Liver (tissue), 10 donors: ENCODE measurements at places on chromosomes 3 and 15. TPM values are rescaled to one million over a fixed set of nuclear protein-coding genes. Genes with fewer than 3 reads are reported as not detected.

- DNase-seq, result no peak
- no peak overlapping the region for H3K4me3 ChIP-seq
- H3K4me1 ChIP-seq, result peaks cover 4% of the 10 kb centered on the region
- no peaks in the 10 kb centered on the region for H3K36me3 ChIP-seq
- no peak overlapping the region for H3K27ac ChIP-seq
Observed at GRCh38 chr3:156792536-156792935, 33.6 kb upstream of the LEKR1 start.

The GOLGA8T gene
- 0.19 TPM for total RNA-seq

- peaks cover 10% of the 10 kb centered on the region for H3K4me1 ChIP-seq
- H3K27ac ChIP-seq, result no peak overlapping the region
- DNase-seq, result no peak
- no peaks in the 10 kb centered on the region for H3K27me3 ChIP-seq
- peaks cover 5% of the 10 kb centered on the region for H3K36me3 ChIP-seq
Observed at GRCh38 chr3:138493804-138494606, 59.6 kb downstream of the ESYT3 start.

- H3K4me1 ChIP-seq, result no peaks in the 10 kb centered on the region
- no peak overlapping the region for H3K27ac ChIP-seq
- no peak overlapping the region for H3K4me3 ChIP-seq
- no peaks in the 10 kb centered on the region for H3K36me3 ChIP-seq
- no peak for DNase-seq
Observed at GRCh38 chr3:63355809-63356208, 77.7 kb downstream of the SYNPR start.

- H3K4me3 ChIP-seq, result no peak overlapping the region
- no peaks in the 10 kb centered on the region for H3K4me1 ChIP-seq
- no peak for DNase-seq
Observed at GRCh38 chr3:40019376-40019775, 210.0 kb downstream of the MYRIP start.

- H3K4me1 ChIP-seq, result peaks cover 31% of the 10 kb centered on the region
- peak overlapping the region; percentile 51 for H3K27ac ChIP-seq
Observed at GRCh38 chr15:70432924-70433495, 330.3 kb downstream of the UACA start.

DNA sequence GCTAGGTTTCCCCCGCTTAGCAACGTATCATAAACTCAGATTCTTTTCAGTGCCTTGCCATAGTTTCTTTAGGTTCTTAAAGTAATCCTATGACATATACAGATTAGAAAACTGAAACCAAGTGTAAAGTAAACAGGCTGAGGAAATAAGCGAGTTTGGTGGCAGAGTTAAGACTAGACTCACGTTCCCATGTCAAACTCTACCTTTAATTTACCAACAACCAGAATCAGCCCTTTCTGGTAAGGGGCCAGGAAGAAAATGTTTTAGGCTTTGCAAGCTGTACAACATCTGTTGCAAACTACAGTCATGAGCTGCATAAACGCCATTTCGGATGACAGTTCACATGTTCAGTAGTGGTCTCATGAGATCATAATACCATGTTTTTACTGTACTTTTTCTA lies 128.0 kb upstream of the PRICKLE2 start:
- no peak for DNase-seq
- H3K4me3 ChIP-seq, result no peak overlapping the region
- no peaks in the 10 kb centered on the region for H3K4me1 ChIP-seq
- no peak overlapping the region for H3K27ac ChIP-seq
- H3K27me3 ChIP-seq, result no peaks in the 10 kb centered on the region
- no peaks in the 10 kb centered on the region for H3K36me3 ChIP-seq

- no peaks in the 10 kb centered on the region for H3K36me3 ChIP-seq
- H3K27me3 ChIP-seq, result no peaks in the 10 kb centered on the region
- no peak overlapping the region for H3K27ac ChIP-seq
- H3K4me1 ChIP-seq, result no peaks in the 10 kb centered on the region
Observed at GRCh38 chr15:67564021-67564967, 21.8 kb downstream of the MAP2K5 start.

DNA sequence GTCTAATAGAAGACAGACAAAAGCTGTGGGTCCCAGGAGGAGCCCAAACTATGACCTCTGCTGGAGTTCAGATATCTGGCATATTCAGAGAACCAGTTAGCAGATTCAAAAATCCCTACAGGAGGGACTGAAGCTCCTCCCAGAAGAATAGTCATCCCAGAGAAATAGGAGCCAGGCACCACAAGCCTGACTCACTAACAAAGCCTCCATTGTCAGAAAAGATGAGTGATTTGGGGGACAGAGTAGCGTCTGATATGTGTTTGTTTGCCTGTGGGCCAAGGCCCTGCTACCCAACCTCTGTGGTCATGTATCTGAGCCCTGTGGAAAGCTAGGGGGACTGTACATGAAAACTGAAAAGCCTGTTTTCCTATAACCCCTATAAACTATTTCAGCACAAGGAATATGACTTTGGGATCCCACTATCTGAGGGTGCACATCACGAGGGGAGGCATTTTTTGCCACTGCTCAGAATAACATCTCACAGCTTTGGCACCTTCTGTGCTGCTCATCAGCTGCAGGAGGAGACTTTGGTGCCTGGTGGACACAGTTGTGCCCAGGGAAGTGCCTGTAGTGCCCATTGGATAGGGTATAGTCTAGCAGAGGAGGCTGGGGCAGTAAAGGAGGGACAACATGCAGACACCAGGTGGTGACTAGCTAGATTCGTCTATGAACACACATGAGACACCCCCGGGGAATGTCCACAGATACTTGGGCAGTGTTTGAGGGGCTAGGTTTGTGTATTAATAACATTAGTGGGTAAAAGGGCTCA lies 9.7 kb upstream of the LARP6 start:
- no peaks in the 10 kb centered on the region for H3K36me3 ChIP-seq
- no peak overlapping the region for H3K4me3 ChIP-seq
- no peaks in the 10 kb centered on the region for H3K4me1 ChIP-seq
- no peak overlapping the region for H3K27ac ChIP-seq
- H3K27me3 ChIP-seq, result no peaks in the 10 kb centered on the region

DNA sequence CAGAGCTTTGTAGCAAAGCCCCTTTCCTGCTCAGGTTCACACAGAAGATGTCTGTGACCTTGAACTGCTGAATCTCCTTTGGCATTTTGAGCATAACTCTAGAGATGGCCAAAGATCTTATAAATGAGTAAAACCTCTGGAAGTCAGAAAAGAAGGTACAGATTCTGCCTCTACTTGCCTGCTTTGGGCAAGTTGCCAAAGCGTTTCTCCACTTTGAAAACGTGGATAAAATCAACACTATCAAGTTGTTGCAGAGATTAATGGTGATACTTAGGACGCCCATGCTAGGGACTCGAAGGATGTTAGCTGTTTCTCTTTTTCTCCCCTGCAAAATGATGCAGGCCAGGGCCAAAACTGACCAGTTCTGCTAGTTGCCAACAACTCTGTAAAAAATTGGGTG lies 68.0 kb upstream of the CMTM7 start:
- H3K27me3 ChIP-seq, result no peaks in the 10 kb centered on the region
- peaks cover 12% of the 10 kb centered on the region for H3K4me1 ChIP-seq
- no peak overlapping the region for H3K27ac ChIP-seq
- DNase-seq, result no peak

GRCh38 chr3:16522834-16523233 lies 9.3 kb upstream of the RFTN1 start:
- H3K27ac ChIP-seq, result no peak overlapping the region
- no peaks in the 10 kb centered on the region for H3K36me3 ChIP-seq
- no peak overlapping the region for H3K4me3 ChIP-seq
- no peaks in the 10 kb centered on the region for H3K4me1 ChIP-seq
- DNase-seq, result no peak

DNA sequence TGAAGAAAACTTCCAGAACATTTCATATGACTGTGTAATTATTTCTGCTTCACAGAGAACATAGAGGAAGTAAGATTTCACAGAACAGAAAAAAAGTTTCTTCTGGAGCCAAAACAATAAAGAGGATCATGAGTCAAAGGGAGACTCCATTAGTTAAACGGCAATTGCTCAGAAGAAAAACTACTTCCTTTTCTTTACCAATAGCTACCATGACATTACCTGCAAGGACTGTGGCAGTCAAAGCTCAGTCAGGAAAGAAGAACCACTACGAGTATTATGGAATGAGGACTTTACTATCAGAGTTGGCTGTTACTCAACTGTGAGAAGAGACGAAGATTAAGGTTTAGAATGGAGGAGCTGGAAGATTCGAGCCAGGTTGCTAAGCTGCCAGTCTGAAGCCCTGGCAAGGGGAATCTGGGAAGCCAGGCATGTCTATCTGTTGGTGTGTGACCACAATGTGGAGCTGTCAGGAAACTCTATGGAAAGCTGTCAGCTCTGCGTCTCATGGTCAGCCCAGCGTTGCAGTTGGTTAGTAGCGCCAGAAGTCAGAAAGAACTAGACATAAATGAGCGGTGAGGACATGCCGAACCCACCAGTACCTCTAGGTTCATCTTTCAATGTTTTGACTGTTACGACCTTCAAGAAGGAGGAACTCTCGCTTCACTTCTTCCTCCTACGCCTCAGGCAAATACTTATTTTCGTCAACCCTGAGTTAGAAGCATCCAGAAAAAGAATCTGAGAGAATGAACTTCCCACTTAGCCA lies 604.3 kb downstream of the FGF12 start:
- no peak for DNase-seq
- no peaks in the 10 kb centered on the region for H3K27me3 ChIP-seq
- no peaks in the 10 kb centered on the region for H3K4me1 ChIP-seq
- H3K36me3 ChIP-seq, result no peaks in the 10 kb centered on the region
- H3K27ac ChIP-seq, result no peak overlapping the region
- H3K4me3 ChIP-seq, result no peak overlapping the region

DNA sequence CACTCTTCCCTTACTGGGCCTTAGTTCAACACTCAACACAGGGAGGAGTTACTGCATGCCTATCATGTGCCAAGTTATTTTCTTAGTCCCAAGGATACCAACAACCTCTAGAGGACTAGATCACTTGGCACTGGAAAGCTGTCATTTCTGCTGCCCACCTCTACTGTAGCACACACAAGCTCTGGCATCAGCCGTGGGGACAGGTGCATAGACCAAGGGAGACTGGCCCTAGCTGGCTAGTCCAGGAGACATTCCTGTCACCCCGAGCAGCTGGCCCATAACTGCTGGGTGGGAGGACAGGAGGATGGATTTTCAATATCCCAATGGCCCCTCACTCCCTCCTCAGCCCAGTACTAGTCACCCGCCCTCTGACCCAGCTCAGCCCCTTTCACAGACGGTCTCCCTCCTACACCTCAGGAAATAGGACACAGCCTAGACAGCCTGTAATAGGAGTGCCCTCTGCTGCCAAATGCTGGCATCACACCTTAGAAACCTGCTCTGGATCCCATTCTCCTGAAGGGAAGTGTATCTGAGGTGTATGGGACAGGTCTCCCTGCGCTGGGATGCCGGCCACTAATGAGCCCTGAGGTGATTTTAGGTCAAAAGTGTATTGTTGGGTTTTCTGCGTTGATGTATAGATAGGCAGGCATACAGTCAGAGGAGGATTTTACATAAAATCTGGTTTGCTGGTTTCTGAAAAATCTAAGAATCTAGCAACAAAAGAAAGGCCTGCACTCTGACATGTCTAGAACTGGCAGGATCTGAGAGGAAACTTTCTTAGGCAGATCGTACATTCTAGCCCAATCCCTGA lies 3.4 kb upstream of the DZIP1L start:
- no peaks in the 10 kb centered on the region for H3K27me3 ChIP-seq
- peak; percentile 68 for DNase-seq
- no peak overlapping the region for H3K4me3 ChIP-seq
- H3K4me1 ChIP-seq, result peaks cover 11% of the 10 kb centered on the region
- H3K27ac ChIP-seq, result no peak overlapping the region

The ZNF80 gene
- not detected for total RNA-seq

The ERICH6 gene
- total RNA-seq, result not detected

The ROPN1B gene
- not detected for total RNA-seq

DNA sequence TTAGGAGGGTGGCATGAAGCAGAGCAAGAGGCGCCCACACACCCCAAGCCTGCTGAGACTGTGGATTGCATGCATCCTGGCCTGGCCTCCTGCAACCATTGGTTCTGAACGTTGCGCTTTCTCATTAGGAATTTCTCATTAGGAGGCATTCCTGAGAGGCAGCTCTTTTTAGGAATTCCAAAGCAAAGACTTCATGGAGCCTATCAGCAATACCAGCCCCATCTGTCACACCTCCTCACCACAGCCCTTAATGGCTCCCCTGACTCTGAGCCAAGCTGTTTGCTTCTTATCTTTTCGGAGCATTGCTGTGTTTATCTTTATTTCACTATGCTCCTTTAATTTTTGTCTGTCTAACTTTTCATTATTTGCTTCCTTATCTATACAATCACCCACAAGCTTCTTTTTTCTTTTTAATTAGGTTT lies 226.9 kb downstream of the CACNA2D3 start:
- no peak for DNase-seq
- no peak overlapping the region for H3K27ac ChIP-seq
- no peak overlapping the region for H3K4me3 ChIP-seq
- no peaks in the 10 kb centered on the region for H3K36me3 ChIP-seq
- no peaks in the 10 kb centered on the region for H3K27me3 ChIP-seq
- H3K4me1 ChIP-seq, result no peaks in the 10 kb centered on the region

The TNK2 gene
- 9.4 TPM for total RNA-seq

GRCh38 chr3:183073839-183074238 lies 25.5 kb downstream of the MCCC1 start:
- no peaks in the 10 kb centered on the region for H3K27me3 ChIP-seq
- H3K4me3 ChIP-seq, result no peak overlapping the region
- H3K4me1 ChIP-seq, result no peaks in the 10 kb centered on the region
- no peak for DNase-seq
- H3K27ac ChIP-seq, result no peak overlapping the region
- H3K36me3 ChIP-seq, result peaks cover 20% of the 10 kb centered on the region

The ADCY5 gene
- total RNA-seq, result 3.1 TPM

The P3H2 gene
- total RNA-seq, result 3.7 TPM

GRCh38 chr3:5005367-5005766 lies 26.1 kb downstream of the BHLHE40 start:
- no peaks in the 10 kb centered on the region for H3K36me3 ChIP-seq
- H3K27me3 ChIP-seq, result no peaks in the 10 kb centered on the region
- DNase-seq, result no peak
- no peak overlapping the region for H3K27ac ChIP-seq
- no peaks in the 10 kb centered on the region for H3K4me1 ChIP-seq

The MINAR1 gene
- 0.08 TPM for total RNA-seq
